Esophagus muscularis mucosa (tissue), 4 donors: ENCODE measurements at places on chromosomes 16 and 17. TPM values are rescaled to one million over a fixed set of nuclear protein-coding genes. Genes with fewer than 3 reads are reported as not detected.

- no peak for DNase-seq
These were observed 4.7 kb downstream of the PFAS start for GRCh38 chr17:8253801-8254200.

DNA sequence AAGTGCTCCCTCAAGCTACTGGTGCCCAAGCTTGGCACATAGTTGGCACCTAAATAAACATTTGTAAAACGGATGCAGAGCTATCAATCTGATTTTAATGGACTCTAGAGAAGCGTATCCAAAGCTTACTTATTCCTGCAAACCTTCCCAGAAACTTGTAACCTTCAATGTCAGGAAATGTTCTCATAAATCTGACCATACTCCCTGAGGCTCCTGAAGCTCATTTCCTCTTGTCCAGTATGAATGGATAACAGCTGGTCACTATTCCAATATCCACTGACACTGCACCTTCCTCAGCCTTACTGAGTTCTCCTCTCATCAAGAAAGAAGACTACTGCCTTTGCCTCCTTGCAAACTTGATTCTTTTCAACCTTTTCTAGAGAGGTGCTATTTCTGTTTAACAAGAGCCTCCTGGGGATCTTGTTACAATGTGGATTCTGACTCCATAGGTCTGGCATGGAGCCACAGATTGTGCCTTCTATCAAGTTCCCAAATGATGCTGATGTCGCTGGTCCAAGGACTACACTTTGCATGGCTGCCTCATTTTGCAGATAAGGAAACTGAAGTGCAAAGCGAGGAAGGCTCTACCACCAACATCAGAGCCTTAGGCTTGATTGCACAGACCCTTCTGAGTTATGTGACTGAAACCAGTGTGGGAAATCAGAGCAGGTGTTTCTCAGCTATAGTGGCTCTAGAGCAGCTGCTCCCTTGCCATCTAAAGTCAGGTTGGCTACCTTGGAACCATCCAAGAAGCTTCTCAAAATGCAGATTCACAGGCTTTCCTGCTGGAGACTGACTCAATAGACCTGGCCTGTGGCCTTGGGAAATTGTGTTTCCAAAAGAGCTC lies 377.8 kb downstream of the SOX9 start:
- no peak for DNase-seq

DNA sequence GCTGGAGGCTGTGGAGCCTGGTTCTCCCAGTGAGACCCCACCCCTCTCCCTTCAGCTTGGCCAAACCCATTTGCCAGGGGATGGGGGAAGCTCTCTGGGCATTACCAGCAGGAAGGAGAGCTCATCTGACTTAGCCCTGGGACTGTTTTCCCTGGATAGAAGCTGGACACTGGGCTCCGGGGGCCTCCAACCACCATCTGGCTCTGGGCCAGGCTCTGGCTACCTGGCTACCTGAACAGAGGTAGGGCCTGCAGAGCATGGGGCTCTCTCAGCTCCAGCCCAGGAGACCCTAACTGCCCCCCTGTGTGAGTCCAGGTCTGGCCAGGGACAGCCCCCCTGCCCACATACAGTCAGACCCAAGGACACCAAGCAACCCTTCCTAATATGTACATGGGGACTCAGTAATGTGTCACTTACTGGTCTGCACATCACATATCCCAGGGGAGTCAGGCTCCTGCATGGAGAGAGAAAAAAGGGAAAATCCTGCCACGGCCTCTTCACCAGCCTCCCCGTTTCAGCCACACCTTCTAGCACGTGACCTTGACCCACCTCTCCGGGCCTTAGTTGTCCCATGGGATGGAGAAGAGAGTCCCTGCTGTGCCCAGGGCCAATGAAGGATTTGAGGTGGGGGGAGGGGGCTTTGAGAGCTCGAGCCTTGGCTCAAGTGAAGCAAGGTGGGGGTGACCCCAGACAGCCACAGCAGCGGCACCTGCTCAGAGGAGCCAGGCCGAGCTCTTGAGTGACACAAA lies 13.8 kb downstream of the CNGB1 start:
- no peak for DNase-seq

GRCh38 chr16:15055141-15056053 lies 477 bp downstream of the NTAN1 start:
- no peak for DNase-seq

- DNase-seq, result no peak
These were observed 2.4 kb downstream of the OSGIN1 start for GRCh38 chr16:83955218-83956130.

DNA sequence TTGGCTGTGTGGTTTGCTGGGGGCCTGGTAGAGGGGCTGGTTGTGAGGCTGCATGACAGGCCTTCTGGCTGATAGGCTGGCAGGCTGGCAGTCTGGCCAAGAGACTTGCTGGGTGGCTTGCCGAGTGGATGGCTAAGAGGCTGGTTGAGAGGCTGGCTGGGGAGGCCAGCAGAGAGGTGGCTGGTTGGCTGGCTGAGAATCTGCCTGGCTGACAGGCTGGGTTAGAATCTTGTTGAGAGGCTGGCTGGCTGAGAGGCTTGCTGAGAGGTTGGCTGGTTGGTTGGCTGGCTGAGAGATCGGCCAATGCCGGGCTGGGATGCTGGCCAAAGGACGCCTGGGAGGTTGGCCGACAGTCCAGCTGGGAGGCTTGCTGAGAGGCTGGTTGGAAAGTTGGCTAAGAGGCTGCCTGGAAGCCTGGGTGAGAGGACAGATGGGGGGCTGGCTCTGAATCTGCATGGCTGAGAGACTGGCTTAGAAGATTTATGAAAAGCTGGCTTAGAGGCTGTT lies 35.9 kb upstream of the ACSM2B start:
- no peak for DNase-seq

GRCh38 chr17:47324224-47325020 lies 667 bp downstream of the EFCAB13 start:
- peak; percentile 93 for DNase-seq

- no peak for DNase-seq
These were observed 52.3 kb downstream of the CYB5D2 start for GRCh38 chr17:4195306-4195705.

- DNase-seq, result no peak
These were observed 70.5 kb downstream of the DNAH17 start for GRCh38 chr17:78506454-78507309.

DNA sequence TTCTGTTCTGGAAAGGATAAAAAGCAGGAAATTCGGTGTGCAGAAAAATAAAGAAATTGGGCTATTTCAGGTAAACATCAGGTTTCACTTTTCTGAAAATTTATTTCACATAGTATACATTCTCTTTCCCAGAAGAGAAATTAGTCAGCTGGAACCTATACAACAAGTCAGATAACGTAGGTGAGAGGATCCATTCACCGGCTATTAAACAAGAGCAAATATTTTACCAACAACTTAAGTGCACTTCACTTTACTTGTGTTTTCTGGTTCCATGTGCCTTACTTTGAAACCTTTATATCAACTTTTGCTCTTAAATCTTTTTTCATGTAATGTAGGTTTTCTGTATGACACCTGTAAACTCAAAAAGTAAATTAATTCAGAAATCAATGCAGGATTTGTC lies 839.7 kb downstream of the CDH11 start:
- no peak for DNase-seq

DNA sequence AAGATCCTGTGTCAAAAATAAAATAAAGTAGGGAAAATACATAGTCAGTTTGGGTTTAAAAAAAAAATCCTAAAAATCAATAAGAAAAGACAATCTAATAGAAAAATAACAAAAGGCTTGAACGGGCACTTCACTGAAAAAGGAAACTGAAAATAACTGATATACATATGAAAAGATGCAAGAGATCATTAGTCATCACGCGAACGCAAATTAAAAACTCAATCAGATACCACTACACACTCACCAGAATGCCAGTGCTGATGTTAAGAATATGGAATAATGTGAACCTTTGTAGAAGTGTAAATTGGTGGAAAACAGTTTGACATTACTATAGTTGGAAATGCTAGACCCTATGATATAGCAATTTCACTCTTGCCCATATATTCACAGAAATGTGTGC lies 14.6 kb downstream of the GNGT2 start:
- DNase-seq, result no peak

Gene GRB2
- total RNA-seq, result 108 TPM

Gene ASPA
- 1.7 TPM for total RNA-seq

Gene KRTAP4-6
- not detected for total RNA-seq
